ENCODE measurements at places on chromosomes 1 and 21. TPM values are rescaled to one million over a fixed set of nuclear protein-coding genes. Genes with fewer than 3 reads are reported as not detected.

Gene NBPF19
- total RNA-seq = 7.6 TPM

Gene HENMT1
- total RNA-seq = 0.56 TPM

Gene NOS1AP
- 4.9 TPM for total RNA-seq

Gene STK40
- 37.0 TPM for total RNA-seq

Gene LCE2A
- not detected for total RNA-seq

Gene IL10RB
- total RNA-seq = 8.4 TPM

Gene GJB3
- not detected for total RNA-seq

Gene LRRC53
- 0.14 TPM for total RNA-seq

DNA sequence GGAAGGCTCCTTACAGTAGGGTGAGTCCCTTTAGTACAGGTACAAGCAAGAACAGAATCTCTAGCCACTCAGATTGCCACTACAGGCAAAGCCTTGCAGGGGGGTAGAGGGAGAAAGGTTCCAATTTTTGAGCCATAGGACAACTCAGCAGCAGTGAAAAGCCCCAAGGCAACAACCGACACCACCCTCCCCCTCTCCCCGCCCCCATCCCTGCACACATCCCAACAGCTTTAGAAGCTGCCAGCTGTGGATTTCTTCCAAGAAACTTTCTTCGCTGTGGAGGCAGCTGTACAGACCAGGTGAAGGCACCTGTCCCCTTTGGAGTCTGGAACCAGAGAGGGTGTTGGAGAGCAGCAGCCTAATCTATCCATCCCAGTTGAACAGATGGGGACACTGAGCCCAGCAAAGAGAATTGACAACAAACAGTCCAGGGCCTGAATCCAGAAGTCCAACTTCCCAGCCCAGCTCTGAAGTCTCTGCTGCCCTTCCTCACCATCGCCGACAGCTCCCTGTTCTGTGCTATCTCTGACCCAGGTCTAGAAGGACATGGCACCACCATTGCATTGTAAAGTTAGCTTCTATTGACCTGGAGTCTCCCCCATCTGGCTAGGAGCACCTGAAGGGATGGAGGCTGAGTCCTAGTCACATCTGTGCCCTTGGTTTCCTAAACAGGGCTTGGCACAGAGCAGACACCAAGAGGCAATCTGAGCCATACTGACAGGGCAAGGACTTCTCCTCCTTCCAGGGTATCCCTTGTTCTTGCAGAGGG is 2.2 kb downstream of the TENT5B start:
- no peaks in the 10 kb centered on the region for H3K36me3 ChIP-seq
- DNase-seq = no peak
- H3K4me3 ChIP-seq = no peak overlapping the region

DNA sequence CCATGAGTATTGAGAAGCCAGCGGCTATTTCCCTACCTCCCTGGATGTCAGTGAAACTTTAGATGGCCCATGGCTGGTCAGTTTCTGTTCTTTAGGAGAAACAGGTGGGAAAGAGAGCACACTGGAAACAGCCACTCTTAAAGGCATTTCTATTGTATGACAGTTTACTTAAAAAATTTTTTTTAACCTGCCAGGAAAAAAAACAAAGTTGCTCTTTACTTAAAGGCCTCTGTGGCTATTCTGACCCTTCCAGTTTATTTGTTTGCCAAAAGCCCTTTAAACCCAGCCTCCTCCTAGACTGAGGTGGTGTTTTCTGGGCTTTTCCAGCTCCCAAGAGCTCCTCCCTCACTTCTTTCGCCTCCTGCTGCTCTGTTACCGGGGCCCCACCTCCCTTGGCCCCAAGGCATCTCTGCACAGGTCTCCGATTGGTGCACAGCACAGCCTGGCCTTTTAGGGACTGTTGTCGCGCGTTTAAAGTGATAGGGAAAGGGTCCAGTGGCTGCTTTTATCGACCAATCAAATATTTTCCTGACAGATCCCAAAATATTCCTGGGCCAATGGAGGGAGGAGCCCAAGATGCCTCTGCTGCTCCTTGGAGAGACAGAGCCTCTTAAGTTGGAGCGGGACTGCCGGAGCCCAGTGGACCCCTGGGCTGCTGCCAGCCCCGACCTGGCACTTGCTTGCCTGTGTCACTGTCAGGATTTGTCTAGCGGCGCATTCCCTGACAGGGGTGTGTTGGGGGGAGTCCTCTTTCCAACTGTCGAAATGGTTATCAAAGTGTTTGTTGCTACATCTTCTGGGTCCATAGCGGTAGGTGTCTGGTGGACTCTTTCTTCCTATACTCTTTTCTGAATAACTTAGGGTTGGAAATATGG is at the start of gene SH3BGR:
Gene SH3BGR (plus strand): TSS at position 639 of the 875 bp plus-strand sequence. CDS start 127 bp downstream, at position 766.
- H3K36me3 ChIP-seq = no peaks in the 10 kb centered on the region
- peak; percentile 51 for DNase-seq
- peak within 1 kb of the TSS; percentile 98 for H3K27ac ChIP-seq
- H3K4me3 ChIP-seq = peak within 1 kb of the TSS; percentile 45
- peaks cover 61% of the 10 kb centered on the region for H3K4me1 ChIP-seq

DNA sequence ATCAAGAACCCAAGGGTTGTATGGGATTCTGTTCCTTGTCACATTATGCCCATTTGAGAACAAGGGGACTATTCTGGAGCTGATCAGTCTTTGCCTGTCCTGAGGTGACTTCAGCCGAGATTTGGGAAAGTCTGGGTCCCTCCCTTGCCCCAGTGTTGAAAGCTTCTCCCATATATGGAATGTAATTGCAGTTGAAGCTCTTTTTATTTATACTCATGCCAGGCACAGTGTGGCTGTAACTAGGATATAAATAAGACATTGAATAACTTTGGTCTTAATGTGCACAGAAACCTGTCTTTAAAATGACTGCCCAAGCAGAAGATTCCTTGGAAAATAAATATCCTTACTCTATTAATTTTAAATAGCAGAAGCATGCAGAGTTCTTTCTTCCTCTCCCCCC is 15.2 kb downstream of the AKNAD1 start:
- H3K4me1 ChIP-seq = peaks cover 11% of the 10 kb centered on the region
- H3K4me3 ChIP-seq = no peak overlapping the region
- DNase-seq = no peak
- no peaks in the 10 kb centered on the region for H3K36me3 ChIP-seq

GRCh38 chr21:36962098-36962780 is 4.2 kb downstream of the HLCS start:
- H3K27ac ChIP-seq = no peak overlapping the region
- DNase-seq = no peak
- H3K27me3 ChIP-seq = no peaks in the 10 kb centered on the region
- no peak overlapping the region for H3K4me3 ChIP-seq

DNA sequence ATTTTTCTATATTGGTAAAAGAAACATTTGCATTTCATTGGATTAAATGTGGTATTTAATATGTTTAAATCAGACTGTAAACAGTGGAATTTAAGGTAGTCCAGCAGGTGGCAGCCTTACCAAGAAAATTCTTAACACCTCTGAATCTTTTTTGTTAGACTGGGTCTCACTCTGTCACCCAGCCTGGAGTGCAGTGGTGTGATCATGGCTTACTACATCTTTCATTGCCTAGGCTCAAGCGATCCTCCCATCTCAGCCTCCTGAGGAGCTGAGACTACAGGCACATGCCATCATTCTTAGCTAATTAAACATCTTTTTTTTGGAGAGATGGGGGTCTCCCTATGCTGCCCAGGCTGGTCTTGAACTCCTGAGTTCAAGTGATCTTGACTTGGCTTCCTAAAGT is 98.8 kb downstream of the RABGAP1L start:
- no peak overlapping the region for H3K4me3 ChIP-seq
- H3K27me3 ChIP-seq = no peaks in the 10 kb centered on the region
- H3K4me1 ChIP-seq = no peaks in the 10 kb centered on the region
- peak; percentile 64 for DNase-seq
- H3K27ac ChIP-seq = no peak overlapping the region

- H3K4me1 ChIP-seq = no peaks in the 10 kb centered on the region
- no peak overlapping the region for H3K27ac ChIP-seq
- H3K4me3 ChIP-seq = no peak overlapping the region
- peaks cover 17% of the 10 kb centered on the region for H3K27me3 ChIP-seq
- H3K36me3 ChIP-seq = no peaks in the 10 kb centered on the region
- DNase-seq = no peak
Observed at GRCh38 chr1:156367383-156368156, 1.4 kb upstream of the RHBG start.

- no peak for DNase-seq
- no peak overlapping the region for H3K27ac ChIP-seq
- no peaks in the 10 kb centered on the region for H3K4me1 ChIP-seq
- H3K36me3 ChIP-seq = no peaks in the 10 kb centered on the region
- no peak overlapping the region for H3K4me3 ChIP-seq
Observed at GRCh38 chr1:243493156-243494129, 237.6 kb downstream of the SDCCAG8 start.

- no peaks in the 10 kb centered on the region for H3K36me3 ChIP-seq
- no peak for DNase-seq
- no peak overlapping the region for H3K27ac ChIP-seq
- H3K4me3 ChIP-seq = no peak overlapping the region
- H3K27me3 ChIP-seq = no peaks in the 10 kb centered on the region
Observed at GRCh38 chr1:19605967-19606366, 38.1 kb upstream of the NBL1 start.

GRCh38 chr1:48644190-48644900 is 132.3 kb downstream of the BEND5 start:
- no peak overlapping the region for H3K27ac ChIP-seq
- H3K4me3 ChIP-seq = no peak overlapping the region
- peaks cover 33% of the 10 kb centered on the region for H3K27me3 ChIP-seq
- no peaks in the 10 kb centered on the region for H3K4me1 ChIP-seq
- H3K36me3 ChIP-seq = no peaks in the 10 kb centered on the region

DNA sequence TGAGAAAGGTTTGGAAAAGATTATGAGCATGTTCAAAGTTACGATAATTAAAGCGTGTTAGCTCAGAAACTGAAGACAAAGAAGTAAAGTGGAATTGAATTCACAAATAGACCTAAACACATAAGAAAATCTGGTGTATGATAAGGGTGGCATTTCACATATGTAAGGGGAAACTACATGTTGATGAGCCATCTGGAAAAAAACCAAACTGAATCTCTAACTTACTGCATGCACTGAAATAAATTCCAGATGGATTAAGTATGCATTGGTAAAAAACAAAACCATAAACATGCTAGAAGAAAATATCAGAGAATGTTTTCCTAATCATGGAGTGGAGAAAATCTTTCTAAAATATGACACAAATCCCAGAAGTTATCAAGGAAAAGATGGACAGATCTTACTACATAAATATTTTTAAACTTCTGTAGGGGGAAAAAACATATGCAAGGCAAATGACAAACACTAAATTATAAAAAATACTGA is 34.0 kb upstream of the CTPS1 start:
- no peaks in the 10 kb centered on the region for H3K36me3 ChIP-seq
- no peak overlapping the region for H3K27ac ChIP-seq
- no peak overlapping the region for H3K4me3 ChIP-seq
- DNase-seq = peak; percentile 33

DNA sequence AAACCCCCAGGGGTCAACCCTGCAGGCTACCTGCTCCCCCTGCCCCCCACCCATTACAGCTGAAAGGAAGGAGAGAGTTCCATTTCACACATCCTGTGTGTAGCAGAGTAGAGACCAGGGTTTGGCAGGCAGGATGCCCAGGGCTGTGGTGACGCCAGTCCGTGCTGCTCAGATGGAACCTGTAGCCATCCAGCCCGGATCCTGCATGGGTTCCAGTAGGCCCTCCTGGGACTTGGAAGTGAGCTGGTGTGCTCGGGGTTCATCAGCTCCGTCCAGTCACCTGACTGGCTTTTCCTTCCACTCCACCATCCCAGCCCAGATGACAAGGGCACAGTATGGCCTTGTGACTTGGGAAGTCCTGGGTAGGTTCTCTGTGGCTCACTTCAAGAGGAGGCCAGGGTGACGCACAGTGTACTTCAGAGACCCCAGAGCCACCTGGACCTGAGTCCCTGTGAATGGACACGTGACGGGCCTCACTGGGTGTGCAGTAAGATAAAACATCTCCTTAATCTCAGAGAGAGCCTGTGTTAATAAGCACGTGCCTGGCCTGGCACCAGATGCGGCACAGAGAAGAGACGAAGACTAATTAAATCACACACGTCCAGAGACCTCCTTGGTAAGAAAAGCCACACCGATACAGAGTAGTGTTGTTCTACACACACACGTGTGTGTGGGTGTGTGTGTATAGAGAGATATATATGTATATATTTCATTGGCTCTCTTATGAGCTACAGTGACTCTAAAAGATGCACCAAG is 16.0 kb downstream of the ITPKB start:
- no peaks in the 10 kb centered on the region for H3K36me3 ChIP-seq
- peaks cover 16% of the 10 kb centered on the region for H3K4me1 ChIP-seq
- no peaks in the 10 kb centered on the region for H3K27me3 ChIP-seq
- no peak overlapping the region for H3K27ac ChIP-seq

GRCh38 chr1:156949127-156949526 is 28.7 kb downstream of the LRRC71 start:
- peaks cover 43% of the 10 kb centered on the region for H3K4me1 ChIP-seq
- DNase-seq = no peak
- peaks cover 27% of the 10 kb centered on the region for H3K36me3 ChIP-seq
- H3K27ac ChIP-seq = peak overlapping the region; percentile 82
- no peaks in the 10 kb centered on the region for H3K27me3 ChIP-seq

- peaks cover 11% of the 10 kb centered on the region for H3K36me3 ChIP-seq
- H3K4me3 ChIP-seq = no peak overlapping the region
- no peak for DNase-seq
- H3K27ac ChIP-seq = no peak overlapping the region
- H3K4me1 ChIP-seq = no peaks in the 10 kb centered on the region
- no peaks in the 10 kb centered on the region for H3K27me3 ChIP-seq
Observed at GRCh38 chr1:32798679-32799416, 18.3 kb downstream of the YARS1 start.

DNA sequence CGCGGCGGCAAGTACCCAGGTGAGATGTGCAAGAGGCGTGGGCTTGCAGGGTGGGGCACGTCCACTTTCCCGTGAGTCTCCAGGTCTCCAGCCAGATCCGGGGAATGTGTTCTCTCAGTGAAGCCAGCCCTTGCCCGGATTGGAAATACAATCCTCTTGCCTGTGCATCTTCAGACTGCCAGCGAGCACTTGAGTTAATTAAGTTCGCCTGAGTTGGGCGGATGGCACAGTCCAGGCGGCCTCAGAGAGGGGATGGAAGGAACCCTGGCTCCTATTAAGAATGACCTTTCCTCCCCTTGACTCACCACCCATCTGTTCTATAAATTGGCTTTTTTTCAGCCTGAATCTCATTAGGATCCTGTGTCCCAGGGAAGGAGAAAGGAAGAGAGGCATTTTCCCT is 33.3 kb upstream of the CNTN2 start:
- H3K27me3 ChIP-seq = no peaks in the 10 kb centered on the region
- no peaks in the 10 kb centered on the region for H3K4me1 ChIP-seq
- no peaks in the 10 kb centered on the region for H3K36me3 ChIP-seq
- no peak overlapping the region for H3K4me3 ChIP-seq
- no peak for DNase-seq

GRCh38 chr1:57254022-57254421 is 169.8 kb downstream of the DAB1 start:
- no peak for DNase-seq
- no peaks in the 10 kb centered on the region for H3K36me3 ChIP-seq
- H3K27ac ChIP-seq = no peak overlapping the region
- H3K27me3 ChIP-seq = no peaks in the 10 kb centered on the region
- H3K4me3 ChIP-seq = no peak overlapping the region

All from cardiac muscle cell (in vitro differentiated cells and primary cell).